Stimulated activated CD4-positive, alpha-beta T cell treated with anti-CD3 and anti-CD28 coated beads, Interleukin-1b, Interleukin-23, amount 100 ng/mL, for 1 hour (primary cell): ENCODE measurements at places on chromosomes 3 and 15.

DNA sequence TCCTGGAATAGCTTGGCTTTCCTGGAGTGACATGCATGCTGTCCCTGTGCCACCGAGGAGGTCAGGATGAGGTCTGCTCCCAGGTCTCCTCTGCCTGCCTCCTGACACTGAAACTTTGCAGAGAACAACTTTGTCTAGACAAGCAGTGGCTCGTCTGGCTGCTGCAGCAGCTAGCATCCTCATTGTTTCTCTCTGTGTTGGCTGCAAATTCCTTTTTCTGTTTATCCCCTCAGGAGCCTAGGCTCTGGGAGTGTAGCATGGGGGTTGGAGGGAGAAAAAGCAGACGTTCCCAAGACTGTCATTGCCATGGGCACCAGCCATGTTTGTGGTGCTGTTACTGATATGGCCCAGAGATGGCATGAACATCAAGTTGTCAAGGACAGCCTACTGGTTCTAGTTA lies 208.7 kb upstream of the LRIG1 start:
- DNase-seq: no peak

- no peak for DNase-seq
These were observed 138.8 kb downstream of the AKAP13 start for GRCh38 chr15:85518979-85519761.

DNA sequence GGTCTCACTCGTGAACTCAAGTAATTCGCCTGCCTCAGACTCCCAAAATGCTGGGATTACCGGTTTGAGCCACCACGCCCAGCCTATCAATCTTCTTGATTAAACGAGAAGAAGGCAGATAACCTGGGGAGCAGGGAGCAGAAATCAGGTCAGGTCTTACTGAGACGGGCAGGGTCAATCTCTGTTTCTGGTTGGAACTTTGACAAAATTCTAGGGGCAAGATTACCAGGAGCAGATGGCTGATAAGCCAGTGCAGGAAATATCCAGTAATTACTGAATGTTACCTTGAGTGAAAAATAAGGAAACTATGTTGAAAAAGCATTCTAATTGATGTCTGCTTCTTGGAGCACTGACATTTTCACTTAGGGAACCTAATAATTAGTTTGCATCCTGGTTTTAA lies 24.4 kb upstream of the GOLM2 start:
- no peak for DNase-seq

- DNase-seq: peak; percentile 72
These were observed at the start of gene MST1R for GRCh38 chr3:49903451-49904424. MST1R (minus strand) TSS chr3:49903873; CDS start chr3:49903609, 264 bp downstream.

- DNase-seq: no peak
These were observed 107.8 kb downstream of the ZIC4 start for GRCh38 chr3:147298511-147298982.

- no peak for DNase-seq
These were observed 12.1 kb downstream of the KIF9 start for GRCh38 chr3:47270526-47270925.

DNA sequence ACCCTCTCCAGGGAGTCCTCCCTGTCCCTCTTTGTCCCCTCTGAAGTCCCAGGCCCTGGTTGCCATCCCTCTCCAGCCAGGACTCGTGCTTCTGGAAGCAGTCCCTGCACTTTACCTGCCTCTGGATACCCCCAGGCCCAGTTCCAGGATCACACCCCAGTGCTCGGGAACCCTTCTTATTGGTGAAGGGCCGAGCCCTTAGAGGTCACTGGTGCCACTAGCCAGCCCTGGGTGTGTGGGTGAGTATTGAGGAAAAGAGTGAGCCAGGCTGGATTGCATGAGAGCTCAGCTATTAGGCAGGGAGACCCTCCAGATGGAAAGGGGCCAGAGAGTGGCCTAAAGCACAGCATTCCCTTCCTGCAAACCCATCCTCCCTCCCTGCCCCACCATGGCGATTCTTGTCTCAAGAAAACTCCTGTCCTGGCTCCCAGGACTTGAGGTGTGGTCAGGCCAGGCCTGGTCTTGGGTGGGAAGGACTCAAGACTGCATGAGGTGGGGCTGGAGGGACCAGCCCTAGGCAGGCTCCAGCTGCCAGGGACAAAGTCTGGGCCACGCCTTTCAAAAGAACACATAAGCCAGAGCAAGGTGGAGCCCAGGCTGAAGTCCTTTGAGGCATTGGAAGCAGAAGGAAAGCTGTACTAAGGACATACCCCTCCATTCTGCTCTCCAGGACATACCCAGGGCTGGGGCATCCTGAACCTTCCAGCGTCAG lies 4.8 kb upstream of the PHGR1 start:
- no peak for DNase-seq
